Effector CD4-positive, alpha-beta T cell (primary cell): ENCODE measurements at places on chromosomes 4 and X.

DNA sequence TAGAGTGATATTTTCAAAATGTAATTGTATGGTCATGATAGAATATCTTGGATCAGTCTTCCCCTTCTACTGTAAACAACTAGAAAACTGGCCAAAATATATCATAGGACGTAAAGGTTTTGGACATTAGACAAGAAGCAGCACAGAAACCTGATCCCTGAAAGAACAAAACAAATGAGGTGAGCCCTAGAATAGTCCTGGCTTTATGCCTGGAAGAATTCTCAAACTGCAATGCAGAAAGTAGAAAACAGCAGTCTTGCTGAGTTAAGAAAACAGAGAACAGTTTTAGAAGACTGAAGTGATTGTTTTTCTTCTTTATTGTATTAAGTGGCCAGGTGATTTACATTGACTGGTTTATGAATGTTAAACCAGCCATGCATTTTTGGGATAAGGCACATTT, 19.5 kb downstream of the NSUN7 start:
- no peak for DNase-seq

DNA sequence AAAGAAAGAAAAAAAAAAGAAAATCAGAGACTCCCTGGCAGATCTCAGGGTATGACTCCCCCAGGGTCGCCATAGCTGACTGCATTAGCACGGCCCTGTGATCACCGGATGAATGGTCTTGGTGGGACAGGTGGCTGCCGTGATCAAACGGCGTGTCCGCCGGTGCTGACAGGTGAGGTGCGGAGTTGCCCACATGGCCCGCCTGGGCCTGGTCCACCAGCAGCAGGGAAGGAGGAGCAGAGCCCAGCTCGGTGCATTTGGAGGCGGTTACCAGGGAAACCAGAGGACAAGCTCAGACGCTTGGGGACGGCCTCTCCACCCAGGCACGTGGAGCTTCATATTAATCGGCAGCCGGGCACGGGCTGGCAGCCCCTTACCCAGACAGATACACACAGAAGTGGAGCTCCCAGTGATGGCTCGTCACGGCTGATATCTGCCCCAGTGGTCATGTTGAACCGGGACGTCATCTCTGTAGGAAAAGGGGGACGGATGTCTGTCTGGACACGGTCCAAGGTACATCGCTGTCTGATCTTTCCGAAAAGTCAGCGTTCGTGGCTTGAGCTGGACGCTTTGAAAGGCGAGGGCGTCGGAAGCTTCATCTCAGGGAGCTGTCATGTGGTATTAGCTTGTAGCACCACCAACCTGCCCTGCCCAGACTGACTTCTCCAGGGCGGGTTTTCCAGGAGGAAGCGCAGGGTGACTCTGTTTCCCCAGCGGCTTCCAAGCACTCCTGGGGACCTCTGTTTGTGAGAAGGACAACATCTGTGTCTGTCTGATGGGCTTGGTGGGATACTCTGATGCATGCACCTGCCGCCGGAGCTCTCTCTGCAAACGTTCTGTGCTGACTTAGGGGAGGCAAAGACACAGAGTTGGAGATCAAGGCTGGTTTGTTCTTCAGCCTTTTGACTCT, 180.7 kb downstream of the CRLF2 start:
- no peak for DNase-seq

DNA sequence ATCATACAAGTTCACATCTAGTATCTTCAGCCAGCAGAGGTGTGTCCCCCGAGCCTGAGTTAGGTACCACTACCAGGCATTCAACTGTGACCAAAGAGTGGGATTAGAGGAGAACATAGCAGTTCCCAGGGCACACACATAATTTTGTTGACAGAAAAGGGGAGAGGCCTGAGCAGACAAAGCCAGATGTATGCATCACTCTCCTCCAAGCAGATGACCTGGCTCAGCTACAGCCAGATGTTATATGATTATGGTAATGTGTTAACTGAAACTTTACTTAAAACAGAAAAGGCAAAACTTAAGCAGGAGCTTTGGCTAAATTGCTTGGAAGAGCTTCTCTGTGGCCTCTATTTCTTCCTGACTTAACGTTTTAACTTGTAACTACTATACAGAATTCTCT, 88.9 kb downstream of the CC2D2A start:
- DNase-seq: no peak

DNA sequence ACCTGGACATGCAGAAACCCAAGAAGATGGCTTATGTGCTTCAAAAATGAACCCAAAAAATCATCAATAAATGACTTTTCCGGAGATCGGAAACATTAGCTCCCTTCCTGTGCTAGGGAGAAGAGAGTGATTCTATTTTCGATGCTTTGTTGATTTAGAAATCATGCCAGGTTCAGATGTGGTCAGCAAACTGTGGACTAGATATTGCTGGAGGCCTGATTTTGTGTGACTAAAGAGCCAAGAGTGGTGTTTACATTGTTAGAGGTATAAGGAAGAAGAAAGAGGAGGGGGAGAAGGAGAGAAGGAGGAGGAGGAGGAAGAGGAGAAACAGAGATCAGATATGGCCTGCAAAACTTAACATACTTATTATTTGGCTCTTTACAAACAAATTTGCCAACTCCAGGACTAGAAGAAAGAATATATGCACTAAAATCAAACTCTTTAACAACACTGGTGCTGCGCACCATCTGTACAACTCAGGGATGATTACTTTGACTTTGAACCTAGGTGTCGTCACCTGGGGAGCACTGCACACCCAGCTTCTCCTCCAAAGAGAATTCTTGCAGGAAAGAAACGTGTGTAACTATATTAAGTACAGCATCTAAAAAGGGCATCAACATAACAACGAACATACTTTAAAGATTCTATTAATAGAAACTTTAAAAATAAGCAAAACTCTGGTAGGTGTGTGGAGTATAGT, 664.9 kb upstream of the LCORL start:
- no peak for DNase-seq

DNA sequence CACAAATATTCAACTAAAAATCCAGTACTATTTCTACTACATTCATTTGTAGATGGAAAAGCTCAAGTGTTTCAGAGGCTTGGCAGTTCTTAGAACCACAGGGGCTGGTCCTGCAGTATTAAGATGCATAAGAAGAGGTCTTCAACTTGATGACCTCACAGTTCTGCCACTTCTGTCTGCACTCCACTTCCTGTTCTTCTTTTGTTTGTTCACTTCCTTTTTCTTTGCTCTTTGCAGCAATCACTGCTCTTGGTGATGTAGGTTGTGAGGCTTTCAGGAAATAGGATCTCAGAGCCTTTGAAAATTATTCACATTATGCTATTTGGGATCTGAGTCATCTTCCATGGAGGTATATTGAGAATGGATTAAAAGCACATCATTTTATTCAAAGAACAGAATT, 602.0 kb upstream of the CPEB2 start:
- DNase-seq: no peak

GRCh38 chr4:118173956-118174725, 139.9 kb downstream of the NDST3 start:
- DNase-seq: no peak

- peak; percentile 86 for DNase-seq
Observed at GRCh38 chrX:107716816-107717700, 58.5 kb downstream of the TSC22D3 start.

DNA sequence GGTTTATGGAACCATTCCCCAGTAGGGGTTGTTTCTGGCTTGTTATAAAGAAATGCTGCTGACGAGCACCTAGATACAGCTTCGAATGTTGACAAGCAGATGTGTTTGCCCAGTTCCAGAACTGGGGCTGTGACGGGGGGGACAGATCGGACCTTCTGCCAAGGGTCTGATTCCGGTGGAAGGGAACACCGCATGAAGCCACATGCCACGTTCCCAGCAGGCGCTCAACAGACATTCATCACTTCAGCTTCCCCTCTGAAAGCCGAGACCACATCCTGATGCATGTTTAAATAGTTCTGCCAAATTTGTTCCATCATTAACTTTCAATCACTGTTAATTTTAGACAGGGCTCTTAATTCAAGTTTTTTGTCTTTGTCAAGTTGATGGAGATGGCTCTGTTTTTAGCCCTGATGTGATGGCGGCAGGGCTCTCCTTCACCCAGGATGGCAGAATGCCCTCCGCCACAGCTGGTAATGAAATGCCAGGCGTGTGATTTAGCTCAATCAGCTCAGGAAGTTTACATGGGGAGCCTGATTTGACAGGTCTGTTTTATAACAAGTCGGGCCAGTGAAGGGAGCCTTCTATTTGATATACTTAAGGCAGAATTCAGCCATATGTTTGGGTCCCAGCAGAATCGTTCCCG, 57.4 kb downstream of the PSAPL1 start:
- DNase-seq: no peak

DNA sequence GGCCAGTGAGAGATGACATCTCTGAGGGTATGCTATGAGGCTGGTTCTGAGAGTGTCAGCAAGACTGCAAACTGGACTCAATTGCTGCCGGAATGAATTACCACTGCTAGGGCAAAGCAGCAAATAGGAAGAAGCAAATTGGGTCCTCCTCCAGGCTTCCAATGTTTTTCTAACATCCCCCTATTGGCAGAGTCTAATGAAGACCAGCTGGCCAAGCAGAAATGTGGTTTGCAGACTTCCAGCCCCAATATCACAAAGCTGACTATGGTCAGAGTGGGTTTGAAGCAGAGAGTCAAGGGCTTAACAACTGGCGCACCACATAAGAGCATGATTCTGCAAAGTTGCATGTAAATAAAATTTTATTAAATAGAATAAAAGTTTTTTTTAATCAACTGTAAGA, 225.4 kb upstream of the GLRA2 start:
- DNase-seq: no peak
